ENCODE measurements at places on chromosomes 12 and 14. TPM values are rescaled to one million over a fixed set of nuclear protein-coding genes. Genes with fewer than 3 reads are reported as not detected.

GRCh38 chr12:120416490-120417216, 21.3 kb upstream of the COX6A1 start:
- H3K4me3 ChIP-seq, result no peak overlapping the region
- no peaks in the 10 kb centered on the region for H3K27me3 ChIP-seq
- DNase-seq, result no peak
- no peaks in the 10 kb centered on the region for H3K36me3 ChIP-seq

The MGP gene
- 76.0 TPM for total RNA-seq

DNA sequence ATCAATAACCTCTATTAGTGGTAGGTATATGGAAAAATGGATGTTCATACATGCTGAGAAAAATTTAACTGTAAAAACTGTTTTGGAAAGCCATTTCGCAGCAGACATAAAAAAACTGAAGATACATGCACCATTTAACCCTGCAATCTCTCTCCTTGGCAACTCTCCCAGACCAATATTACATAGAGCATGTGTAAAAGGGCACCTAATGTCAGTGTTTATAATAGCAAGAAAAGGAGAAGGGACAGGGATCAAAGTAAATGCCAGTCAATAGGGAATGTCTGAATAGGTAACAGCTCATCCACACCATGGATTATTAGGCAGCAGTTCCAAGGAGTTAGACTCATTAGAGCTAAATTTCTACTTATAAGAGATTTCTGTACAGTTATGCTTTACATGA, 77.2 kb downstream of the BTG1 start:
- peaks cover 6% of the 10 kb centered on the region for H3K4me1 ChIP-seq
- no peaks in the 10 kb centered on the region for H3K36me3 ChIP-seq
- no peak overlapping the region for H3K27ac ChIP-seq
- H3K27me3 ChIP-seq, result no peaks in the 10 kb centered on the region

DNA sequence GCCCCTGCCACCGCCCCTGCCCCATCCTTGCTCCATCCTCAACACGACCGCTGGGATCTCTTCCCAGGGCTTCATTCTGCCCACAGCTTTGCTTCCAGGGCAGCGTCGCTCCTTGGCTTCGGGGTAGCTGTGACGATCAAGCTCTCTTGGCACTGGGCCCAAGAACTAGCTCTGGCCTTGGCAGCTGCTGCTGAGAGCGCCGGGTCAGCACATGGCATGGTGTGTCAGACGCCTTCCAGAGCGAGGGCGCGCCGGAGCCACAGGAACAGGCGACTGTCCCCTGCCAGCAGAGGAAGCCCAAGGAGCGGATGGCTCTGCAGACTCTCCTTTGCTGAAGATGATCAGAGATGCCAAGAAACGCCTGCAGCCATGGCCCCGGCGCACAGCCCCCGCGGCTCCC, 15.9 kb downstream of the RAB35 start:
- H3K4me3 ChIP-seq, result no peak overlapping the region
- H3K27ac ChIP-seq, result no peak overlapping the region

Data from Peyer's patch (tissue), 4 donors.